CD4-positive, alpha-beta T cell (primary cell): ENCODE measurements at places on chromosomes 1 and 21. TPM values are rescaled to one million over a fixed set of nuclear protein-coding genes. Genes with fewer than 3 reads are reported as not detected.

DNA sequence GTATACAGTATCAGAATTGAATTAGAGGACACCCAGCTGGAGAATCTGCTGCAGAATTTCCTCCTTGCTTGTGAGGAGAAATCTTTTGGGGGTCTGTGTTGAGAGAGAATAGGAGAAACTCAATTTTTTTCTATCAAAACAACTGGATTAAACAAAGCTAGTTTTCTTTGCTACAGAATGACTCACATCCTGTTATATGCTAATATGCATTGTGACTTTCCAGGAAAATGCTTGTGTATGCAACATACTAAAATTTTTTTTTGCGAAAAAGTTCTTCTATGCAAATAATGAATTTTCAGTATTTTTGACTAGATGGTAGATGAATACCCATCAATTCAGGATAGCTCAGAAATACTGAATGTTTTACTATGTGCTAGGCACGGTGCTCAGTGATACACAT is 2.2 kb downstream of the VAMP4 start:
- DNase-seq = no peak

- peak; percentile 37 for DNase-seq
Observed at GRCh38 chr1:221961532-221962292, 219.8 kb upstream of the DUSP10 start.

DNA sequence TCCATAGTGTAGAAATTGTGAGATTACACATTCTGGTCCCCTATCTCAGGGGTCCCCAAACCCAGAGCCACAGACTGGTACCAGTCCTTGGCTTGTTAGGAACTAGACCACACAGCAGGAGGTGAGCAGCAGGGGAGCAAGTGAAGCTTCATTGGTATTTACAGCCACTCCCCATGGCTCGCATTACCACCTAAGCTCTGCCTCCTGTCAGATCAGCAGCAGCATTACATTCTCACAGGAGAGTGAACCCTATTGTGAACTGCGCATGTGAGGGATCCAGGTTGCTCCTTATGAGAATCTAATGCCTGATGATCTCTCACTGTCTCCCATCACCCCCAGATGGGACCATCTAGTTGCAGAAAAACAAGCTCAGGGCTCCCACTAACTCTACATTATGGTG is 229.7 kb upstream of the IRF2BP2 start:
- DNase-seq = no peak

GRCh38 chr1:244068567-244068966 is 17.5 kb downstream of the ZBTB18 start:
- DNase-seq = no peak

GRCh38 chr1:30929944-30930525 is 21.5 kb upstream of the SDC3 start:
- no peak for DNase-seq

The C4BPA gene
- not detected for total RNA-seq

- no peak for DNase-seq
Observed at GRCh38 chr1:60035921-60036320, 37.6 kb downstream of the C1orf87 start.

- no peak for DNase-seq
Observed at GRCh38 chr1:207304710-207305488, 16.6 kb upstream of the CD55 start.

GRCh38 chr1:24526940-24527542 is 24.4 kb downstream of the RCAN3 start:
- peak; percentile 65 for DNase-seq

The SEMA6C gene
- total RNA-seq = 3.8 TPM
